T-helper 1 cell (primary cell): ENCODE measurements at places on chromosomes 1 and 21.

- no peak for DNase-seq
Observed at GRCh38 chr1:149925345-149925744, 2.3 kb downstream of the SF3B4 start.

DNA sequence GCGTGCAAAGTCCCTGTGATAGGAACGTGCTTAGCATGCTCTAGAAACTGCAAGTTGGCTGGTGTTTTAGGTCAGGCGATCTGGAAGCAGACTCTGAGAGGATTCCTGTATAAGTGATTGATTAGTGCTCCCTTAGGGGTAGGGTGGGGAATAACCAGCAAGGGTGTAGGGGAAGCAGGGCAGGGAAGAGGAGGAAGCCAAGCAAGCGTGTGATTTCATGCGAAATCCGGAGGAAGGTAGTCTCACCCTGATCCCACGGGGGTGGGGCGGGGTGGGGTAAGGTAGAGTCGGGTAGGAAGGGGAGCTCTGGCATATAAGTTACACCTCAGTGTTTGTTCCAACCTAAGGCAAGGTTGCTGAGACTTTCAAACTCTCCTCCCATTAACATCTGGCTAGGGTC is 24.9 kb upstream of the CTPS1 start:
- no peak for DNase-seq

DNA sequence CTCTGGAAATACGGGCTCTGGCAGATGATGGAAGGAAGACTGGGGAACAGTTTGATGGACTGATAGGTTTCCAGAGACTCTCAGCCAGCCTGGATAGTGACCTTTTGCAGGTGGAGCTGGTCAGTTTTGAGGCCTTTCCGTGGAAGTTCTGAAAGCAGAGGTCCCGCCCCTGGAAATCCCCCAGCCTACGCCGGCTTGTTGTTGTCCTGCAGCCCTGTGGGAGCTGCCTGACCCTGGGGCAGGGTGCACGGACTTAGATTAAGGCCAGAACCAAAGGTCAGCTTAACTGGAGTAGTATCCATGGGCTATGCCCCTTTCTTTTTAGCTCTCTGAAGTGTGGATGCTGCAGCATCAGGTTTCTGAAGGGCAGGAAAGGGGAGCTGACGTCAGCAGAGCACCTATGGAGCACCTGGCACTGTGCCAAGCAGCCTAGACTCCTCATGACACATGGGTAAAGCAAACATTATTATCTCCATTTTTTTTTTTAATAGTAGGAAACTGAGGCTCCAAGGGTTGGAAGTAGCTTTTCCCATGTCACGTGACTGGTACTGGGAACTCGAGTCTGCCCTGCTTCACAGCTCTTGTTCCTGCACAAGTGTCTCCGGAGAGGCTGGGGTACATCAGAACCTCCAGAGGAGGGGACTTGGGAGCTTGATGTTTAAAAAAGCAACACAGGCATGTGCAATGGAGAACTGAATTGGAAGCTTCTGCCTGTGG is 38.5 kb downstream of the IER5 start:
- DNase-seq, result no peak

- DNase-seq, result no peak
Observed at GRCh38 chr21:21806711-21807597, 808.7 kb downstream of the NCAM2 start.

GRCh38 chr1:75690547-75690946 is 34.0 kb upstream of the ACADM start:
- DNase-seq, result no peak

DNA sequence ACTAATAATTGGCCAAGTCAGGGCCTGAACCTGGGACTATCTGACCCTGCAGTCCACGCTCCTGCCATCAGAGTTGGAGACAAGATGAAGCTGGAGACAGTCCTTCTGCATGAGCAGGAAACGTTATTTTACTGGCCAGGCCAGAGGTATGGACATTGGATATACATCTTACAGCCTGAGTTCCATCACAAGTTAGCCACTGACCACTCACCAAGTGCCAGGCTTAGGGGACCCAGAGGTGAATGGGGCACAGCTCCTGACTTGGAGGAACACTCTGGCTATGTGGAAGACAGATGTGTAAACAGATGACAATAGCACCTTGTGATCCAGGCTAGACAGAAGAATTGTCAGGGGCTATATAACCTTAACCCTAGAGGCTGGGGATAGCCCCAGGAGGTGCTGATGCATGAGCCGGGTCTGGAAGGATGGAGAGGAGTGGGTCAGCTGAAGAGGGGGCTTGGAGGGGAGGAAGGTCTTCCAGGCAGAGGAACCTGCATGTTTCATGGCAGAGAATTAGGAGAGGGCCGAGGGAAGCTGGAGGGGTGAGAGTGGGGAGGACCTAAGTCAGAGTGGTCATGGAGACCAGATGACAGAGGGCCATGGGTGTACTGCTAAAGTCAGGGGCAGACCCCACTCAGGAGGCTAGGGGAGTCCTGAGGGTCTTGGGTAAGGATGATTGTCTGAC is 52.5 kb upstream of the DMRTB1 start:
- DNase-seq, result no peak

DNA sequence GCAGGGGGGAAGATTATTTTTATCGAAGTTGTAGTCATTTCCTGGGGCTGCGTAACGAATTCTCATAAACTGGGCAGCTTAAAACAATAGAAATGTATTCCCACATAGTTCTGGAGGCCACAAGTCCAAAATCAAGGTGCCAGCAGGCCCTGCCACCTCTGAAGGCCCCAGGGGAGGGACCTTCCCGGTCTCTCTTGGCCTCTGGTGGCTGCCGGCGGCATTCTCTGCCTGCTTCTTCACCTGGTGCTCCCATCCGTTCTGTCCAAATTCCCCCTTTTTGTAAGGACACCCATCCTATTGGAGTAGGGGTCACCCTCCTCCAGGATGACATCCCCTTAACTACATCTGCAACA is 92.8 kb downstream of the PDE9A start:
- DNase-seq, result no peak

GRCh38 chr21:33238565-33239255 is 9.0 kb downstream of the IFNAR2 start:
- no peak for DNase-seq

DNA sequence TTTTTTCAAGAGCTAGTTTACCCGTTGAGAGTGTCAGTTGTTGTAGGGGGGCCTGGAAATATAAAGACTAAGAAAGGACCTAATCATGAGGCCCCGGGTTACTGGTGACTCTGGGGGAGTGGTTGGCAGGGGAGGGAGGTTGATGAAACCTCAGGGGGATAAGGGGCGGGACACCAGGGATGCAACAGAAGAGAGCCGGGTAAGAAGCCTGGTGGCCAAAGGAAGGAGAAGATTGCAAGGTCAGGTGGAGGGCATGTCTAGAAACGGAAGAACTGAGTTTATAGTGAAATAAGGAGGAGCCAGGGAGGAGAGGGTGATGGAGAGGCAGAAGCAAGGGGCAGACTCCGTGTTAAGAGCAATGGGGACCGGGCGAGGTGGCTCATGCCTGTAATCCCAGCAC is 12.5 kb upstream of the SPOCD1 start:
- DNase-seq, result no peak

- no peak for DNase-seq
Observed at GRCh38 chr1:197312163-197312562, 44.1 kb downstream of the CRB1 start.

DNA sequence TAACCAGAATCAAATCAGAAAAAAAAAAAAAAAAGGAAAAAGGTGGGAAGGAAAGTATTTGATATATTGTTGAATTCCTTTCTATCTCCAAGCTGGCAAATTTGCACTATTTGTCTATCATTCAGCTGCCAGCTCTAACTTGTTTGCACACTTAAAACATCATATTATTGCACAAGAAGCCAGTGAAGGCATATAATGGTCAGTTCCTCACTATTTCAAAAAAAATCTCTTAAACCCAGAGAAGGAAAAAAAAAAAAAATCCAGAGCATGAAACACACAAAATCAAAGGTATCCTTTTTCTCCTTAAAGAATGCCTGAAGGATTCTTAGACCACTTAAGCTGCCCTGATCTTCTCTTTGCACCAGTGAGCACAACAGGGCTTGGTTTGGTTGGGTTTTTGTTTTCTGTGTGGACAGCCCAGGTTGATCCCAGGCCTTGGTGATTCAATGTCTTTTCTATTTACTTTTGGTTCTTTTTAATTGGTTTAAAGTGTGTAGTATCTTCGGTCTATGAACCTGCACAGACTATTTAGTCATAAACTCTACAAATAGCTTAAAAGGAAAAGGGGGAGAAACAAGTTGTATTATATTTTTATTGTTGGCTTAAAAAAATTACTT is 40.2 kb downstream of the DUSP10 start:
- DNase-seq, result no peak

- no peak for DNase-seq
Observed at GRCh38 chr1:61372944-61373343, 290.6 kb downstream of the NFIA start.

- DNase-seq, result no peak
Observed at GRCh38 chr1:151710187-151710840, 6.3 kb downstream of the CELF3 start.

GRCh38 chr1:87151500-87152421 is 176.9 kb upstream of the LMO4 start:
- no peak for DNase-seq

GRCh38 chr1:32927441-32927840 is 26.3 kb upstream of the TMEM54 start:
- DNase-seq, result no peak

DNA sequence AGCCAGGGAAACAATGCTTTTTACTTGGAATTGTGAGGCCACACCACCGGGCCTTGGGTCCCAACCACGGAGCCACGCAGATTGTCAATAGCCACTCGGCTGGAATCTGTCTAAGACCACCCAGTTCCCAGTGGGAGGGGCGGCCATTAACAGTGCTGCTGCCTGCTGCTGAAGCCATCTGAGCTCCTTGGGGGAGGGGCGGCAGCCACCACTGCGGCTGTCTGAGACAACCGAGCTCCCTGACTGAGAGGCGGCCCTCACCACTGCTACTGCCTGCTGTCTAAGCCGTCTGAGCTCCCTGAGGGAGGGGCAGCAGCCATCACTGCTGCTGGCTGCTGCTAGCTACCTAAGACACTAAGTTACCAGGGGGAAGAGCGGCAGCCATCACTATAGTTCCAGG is 64.3 kb downstream of the DMRTA2 start:
- no peak for DNase-seq

GRCh38 chr1:81391125-81391828 is 409.5 kb upstream of the ADGRL2 start:
- no peak for DNase-seq

- no peak for DNase-seq
Observed at GRCh38 chr1:171213559-171214454, 28.7 kb downstream of the FMO2 start.

GRCh38 chr1:82927753-82928152 is 1071.2 kb downstream of the TTLL7 start:
- DNase-seq, result no peak

GRCh38 chr1:56268519-56269140 is 310.7 kb downstream of the PLPP3 start:
- DNase-seq, result no peak

DNA sequence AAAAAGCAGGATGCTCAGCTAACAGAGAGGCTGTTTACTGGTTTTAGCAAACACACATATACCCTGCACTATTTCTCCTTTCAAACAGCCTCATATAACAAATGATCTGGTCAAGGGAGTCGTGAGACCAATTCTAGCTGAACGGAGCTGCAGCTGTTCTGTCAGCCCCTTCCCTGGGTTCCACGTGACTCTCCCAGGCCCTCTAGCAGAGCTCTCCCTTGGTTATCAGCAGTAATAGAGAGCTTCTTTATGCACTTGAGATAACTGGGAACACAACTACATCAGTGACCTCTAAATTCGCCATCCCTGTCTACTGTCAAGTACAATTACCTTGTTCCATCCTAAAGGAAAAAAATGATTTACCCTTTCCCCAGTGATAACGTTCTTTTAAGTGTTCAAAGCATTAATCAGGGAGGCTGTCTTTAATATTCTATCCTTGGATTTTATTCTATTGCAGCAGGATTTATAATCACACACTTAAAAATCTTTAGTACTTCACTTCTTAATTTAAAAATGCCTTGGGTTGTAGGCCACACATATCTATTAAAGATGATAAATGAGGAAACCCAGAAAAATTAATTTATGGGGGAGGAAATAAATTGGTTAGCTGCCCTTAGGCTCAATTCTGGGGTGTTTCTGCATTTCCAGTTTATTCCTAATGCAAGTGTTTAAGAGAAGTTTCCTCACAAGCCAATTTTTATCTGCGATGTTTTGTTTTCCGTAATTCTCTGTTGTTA is 28.2 kb downstream of the PTGER3 start:
- DNase-seq, result no peak

- no peak for DNase-seq
Observed at GRCh38 chr1:156696755-156697154, 8.6 kb downstream of the CRABP2 start.

GRCh38 chr1:20962576-20963258 is 175.6 kb upstream of the HP1BP3 start:
- no peak for DNase-seq

GRCh38 chr1:58996341-58997059 is 212.7 kb upstream of the JUN start:
- DNase-seq, result no peak

GRCh38 chr1:15160626-15161025 is 7.1 kb downstream of the TMEM51 start:
- DNase-seq, result no peak
